ENCODE measurements at places on chromosomes 2 and 18. TPM values are rescaled to one million over a fixed set of nuclear protein-coding genes. Genes with fewer than 3 reads are reported as not detected.

LTBP1 gene
- 72.5 TPM for total RNA-seq

AQP12A gene
- not detected for total RNA-seq

ANKRD30B gene
- not detected for total RNA-seq

GRCh38 chr2:47844162-47844561 lies 61.2 kb downstream of the MSH6 start:
- no peak for DNase-seq

DNA sequence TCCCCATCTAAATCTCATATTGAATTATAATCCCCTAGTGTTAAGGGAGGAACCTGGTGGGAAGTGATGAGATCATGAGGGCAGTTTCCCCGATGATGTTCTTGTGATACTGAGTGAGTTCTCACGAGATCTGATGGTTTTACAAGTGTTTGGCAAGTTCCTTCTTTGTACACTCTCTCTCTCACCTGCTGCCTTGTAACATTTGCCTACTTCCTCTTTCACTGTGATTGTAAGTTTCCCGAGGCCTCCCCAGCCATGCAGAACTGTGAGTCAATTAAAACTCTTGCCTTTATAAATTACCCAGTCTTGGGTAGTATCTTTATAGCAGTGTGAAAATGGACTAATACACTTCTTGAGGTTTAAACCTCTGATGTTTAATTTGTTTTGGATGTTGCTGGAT lies 177.5 kb downstream of the CD8B2 start:
- DNase-seq, result no peak

GRCh38 chr2:127401757-127402695 lies 14.3 kb upstream of the MAP3K2 start:
- no peak for DNase-seq
